ENCODE measurements at places on chromosomes 3 and 15. TPM values are rescaled to one million over a fixed set of nuclear protein-coding genes. Genes with fewer than 3 reads are reported as not detected.

DNA sequence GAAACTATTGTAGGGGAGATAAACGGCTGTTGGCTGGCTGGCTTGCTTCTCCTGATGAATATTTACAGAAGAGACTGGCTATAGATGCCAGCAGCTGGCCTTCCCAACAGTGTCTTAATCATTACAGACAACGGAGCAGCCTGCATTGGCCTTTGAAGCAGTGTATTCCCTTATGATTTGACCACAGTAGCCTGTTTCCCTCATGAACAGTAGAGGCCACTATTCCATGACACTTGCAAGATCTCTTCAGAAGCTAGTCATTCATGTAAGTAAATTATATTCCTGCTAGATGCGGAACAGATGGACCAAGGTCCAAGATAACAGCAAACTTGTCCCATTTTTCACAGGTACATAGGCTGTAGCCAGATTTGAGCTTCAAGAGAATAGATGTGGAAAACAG, 47.3 kb downstream of the TMCO5A start:
- peak; percentile 59 for DNase-seq

DNA sequence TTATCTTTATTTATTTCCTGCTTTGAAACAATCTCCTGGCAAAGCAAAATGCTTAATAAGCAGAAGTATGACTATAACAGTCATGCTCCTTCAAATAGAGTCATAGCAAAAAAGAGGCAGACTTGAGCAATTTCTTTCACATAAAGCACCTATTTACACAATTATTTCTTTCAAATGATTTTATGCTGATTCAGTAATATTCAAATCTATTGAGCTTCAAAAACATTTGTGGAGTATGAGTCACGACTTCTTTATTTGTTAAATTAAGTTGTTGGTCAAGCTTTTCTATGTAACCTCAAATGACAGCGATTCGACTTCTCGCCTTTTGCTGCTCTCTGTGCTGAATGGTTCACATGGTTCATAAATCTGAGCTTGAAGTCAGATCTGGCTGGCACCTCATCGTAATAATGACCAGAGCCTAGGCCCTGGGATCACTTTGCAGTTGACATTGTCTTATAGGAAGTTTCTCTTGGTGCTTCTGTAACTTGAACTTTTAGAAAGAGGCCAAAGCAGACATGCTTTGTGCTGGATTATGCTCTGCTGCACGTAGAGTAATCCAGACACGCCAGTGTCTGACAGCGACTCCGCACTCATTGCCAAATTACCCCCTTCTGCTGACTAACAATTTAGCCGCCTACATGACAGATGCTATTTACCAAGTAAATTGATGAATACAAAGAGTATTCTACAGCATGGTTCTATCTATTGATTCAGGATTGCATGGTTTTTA, 139.0 kb downstream of the MCTP2 start:
- no peak for DNase-seq

- peak; percentile 49 for DNase-seq
These were observed 140.5 kb upstream of the TBL1XR1 start for GRCh38 chr3:177337541-177338331.

GRCh38 chr3:20043396-20043795, 3.1 kb downstream of the KAT2B start:
- peak; percentile 71 for DNase-seq

DNA sequence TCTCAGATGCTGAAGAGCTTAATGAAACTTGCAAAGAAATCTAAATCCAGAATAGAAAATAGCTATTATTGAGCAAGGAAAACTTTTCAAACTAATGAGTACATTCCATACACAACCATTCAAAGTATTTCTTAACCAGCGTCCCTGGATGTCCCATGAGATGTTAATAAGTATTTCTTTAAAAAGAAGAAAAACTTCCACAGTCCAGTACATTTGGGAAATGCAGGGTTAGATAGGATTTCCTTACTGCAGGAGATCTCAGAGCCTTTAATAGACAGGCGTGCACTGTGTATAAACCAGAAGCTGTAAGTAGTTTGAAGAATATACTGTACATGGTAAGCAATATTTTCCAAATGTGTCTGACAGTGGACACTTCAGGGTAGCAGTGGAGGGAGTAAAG, 29.6 kb upstream of the BHLHE40 start:
- no peak for DNase-seq

- DNase-seq = peak; percentile 66
These were observed 18.8 kb upstream of the SSUH2 start for GRCh38 chr3:8663177-8664061.

GOLGA8R gene
- total RNA-seq = 1.3 TPM

TRH gene
- total RNA-seq = not detected

GRAMD2A gene
- total RNA-seq = under 0.01 TPM
